ENCODE measurements at places on chromosomes 5 and 9.

DNA sequence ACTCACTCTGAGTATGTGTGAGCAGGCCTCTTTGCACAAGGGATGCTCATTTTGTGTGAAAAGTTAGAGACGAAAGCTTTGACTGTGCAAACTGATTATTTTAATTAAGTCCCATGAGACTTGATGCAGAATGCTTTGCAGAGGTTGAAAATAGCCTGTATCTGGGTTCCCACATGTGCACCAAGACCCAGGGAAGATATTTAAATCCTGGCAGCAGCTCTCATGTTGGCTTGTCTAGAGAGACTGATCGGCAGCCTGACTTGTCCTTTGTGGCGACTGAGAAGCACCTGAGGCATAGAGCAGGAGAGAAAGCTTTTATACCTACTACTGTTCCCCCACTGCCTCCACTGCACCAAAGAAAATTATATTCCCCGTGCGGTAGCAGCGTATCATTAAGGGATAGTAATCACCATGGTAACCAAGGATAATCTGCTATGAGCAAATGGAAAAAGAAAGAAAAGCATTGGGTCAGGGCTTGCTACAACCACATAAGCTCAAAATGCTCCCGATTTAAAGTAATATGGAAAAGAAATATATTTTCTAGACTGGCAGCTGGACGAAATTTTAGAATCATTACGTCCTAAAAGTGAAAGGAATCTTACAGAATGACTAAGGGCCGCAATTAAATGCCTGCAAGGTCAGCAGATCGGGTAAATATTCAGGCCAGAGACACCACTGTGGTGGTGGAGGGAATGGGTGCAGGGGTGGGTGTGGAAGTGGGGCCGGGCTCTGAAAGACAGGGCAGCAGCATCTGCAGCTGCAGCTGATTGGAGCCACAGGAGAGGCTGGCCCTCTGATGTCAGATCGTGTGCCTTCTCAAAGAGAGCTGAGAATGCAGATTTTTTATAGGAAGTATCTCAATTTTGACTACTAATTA is 135.3 kb upstream of the EPB41L4A start:
- DNase-seq, result no peak

- DNase-seq, result no peak
Observed at GRCh38 chr9:108687006-108687987, 168.5 kb downstream of the ACTL7B start.

DNA sequence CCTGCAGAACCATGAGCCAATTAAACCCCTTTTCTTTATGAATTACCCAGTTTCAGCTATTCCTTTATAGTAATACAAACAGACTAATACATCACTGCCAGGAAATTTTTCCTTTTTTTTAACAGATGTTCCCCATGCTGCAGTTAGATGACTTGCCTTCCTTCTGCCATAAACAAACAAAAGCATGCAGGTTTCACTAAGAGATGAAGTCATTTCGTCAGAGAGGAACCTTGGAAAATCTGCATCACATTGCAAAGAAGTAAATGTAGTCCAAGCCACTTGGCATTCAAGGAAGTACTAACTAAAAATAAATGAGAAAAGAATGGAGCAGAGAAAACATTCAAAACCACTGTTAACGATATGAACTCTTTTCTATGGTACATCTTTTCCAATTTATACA is 194.1 kb upstream of the EFNA5 start:
- no peak for DNase-seq

DNA sequence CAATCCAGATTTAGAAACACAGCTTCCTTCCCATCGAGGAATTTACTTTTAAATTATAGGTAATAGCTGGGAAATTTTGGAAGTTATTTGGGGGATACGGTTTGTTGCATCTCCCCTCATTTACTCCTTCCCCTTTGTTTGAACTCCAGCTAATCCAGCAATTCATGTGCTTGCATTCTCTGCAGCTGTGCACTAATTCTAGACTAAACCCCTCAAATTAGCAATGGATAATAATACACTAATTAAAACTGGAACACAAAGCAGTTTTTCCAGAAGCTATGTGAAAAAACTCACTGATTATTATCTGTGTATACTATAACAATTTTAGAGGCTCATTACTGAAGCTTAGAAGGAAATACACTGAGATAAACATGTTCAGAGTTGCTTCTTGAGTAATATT is 751.2 kb upstream of the ZNF608 start:
- DNase-seq, result no peak

DNA sequence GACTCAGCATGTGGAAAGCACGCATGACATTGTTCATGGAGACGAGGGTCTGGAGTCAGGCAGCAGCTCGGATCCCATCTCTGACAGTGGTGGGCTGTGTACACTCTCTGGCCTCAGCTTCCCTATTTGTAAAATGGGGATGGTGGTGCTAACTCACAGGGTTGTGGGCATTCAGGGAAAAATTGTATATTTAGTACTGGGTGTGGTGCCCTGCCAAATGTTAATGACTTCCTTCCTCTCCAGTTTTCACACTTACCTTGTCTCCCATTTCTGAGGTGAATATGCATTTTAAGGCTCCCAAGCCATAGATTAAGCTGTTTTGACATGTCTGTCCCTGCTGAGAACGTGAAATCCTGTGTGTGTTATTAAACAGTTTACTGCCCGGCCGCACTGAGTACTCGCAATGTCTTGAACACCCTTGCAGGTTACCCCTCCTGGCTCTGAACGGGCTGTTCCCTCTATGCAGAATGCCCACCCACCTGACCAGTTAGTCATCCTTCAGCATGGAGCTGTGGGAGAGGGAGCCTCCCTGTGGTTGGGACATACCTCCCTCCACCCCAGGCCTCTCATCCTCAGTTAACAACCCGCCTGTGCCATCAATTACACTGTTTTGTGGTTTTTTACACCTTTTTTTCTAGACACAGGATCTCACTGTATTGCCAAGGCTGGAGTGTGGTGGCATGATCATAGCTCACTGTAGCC is 25.8 kb downstream of the TJP2 start:
- no peak for DNase-seq

DNA sequence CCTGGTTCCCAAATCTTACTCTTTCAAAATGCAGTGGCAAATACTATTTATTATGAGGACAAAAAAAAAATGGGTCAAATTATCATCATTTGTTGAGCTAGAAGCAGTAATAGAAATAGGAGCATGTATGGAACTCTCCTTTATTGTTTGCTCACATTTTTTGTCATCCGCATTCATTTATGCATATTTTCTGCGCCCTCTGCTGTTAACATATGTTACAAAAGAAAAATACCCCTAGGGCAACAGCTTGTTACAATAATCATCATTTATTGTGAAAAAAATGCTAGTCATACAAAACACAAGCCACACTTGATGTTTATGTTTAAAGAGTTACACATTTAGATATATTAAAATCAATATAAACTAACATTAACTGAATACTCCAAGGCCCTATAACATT is 328.2 kb downstream of the TUSC1 start:
- no peak for DNase-seq

DNA sequence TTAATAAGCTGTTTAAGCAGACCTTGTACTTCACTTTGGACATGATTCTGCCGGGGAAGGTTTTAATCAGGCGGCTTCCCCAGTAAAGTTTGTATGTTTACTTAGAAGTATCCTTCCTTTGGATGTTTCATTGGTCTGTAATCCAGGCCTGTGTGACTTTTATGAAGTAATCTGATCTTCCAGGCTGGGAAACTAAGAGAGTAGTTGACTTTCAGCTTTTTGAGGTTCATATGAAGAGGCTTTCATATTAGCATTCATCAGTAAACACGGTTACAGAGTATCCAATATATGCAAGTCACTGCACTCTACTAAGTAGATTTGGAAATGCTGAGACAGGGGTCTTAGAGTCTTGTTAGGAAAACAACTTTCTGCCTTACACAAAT is 1.1 kb downstream of the DNAJC21 start:
- DNase-seq, result no peak

DNA sequence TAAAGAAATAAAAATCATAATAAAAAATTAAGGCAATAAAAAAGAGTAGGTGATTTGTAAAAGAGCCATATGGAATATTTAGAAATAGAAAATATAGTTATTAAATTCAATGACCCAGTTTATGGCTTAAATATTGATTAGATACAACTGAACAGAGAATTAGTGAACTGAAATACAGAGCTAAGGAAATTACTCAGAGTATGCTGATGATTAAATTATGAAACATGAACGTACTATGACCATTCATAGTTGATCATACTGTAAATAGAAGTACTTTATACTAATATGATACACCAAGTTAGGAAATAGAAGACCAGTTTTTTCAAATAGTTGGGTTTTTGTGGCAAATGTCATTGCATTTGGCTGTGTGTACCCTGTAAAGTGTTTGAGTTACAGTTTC is 194.5 kb downstream of the CWC27 start:
- DNase-seq, result no peak

- no peak for DNase-seq
Observed at GRCh38 chr5:74167930-74168315, 472.6 kb downstream of the ENC1 start.

DNA sequence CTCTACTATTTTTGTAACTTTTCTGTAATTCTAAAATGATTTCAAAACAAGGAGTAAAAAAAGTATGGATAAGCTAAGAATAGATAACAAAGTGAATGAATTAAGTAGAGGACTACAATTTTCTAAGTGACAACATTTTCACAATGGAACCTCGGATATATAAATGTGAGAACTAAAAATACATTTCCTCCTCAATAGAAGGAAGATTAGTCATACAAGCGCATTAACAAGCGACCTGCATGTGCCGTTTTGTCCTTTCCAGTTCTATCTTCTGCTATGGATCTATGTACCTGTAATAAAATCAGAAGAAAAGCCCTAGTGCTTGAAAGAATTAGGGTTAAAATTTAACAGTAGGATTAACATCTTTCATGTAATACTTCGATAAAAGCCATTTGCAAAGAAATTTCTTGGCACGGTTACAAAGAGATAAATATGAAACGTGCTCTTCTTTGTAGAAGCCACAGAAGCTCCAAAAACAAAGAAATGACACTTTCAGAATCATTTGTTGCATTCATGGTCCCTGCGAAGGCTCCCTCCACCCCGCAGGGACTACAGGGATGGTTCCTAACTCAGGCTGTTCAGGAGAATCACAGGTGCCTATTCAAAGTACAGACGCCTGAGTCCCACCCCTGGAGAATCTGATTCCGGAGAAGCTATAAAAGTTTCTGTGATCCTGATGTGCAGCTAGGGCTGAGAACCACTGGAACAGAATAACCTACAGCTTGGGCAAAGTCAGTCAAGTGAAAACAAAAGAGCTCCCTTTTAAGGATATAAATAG is 216.6 kb upstream of the EFNA5 start:
- DNase-seq, result no peak

- no peak for DNase-seq
Observed at GRCh38 chr5:52674815-52675545, 112.7 kb upstream of the ITGA1 start.

GRCh38 chr9:87029905-87030304 is 82.6 kb upstream of the GAS1 start:
- DNase-seq, result no peak

GRCh38 chr9:77505232-77505631 is 142.9 kb downstream of the GNA14 start:
- no peak for DNase-seq
